Heart right ventricle (tissue), 16 donors: ENCODE measurements at places on chromosomes 6 and 20.
A peak's percentile ranks its signal among the peaks of the same experiment; 100 is the strongest.

- DNase-seq, result no peak
Measured at GRCh38 chr20:62517901-62518610, 42.3 kb upstream of the GATA5 start.

DNA sequence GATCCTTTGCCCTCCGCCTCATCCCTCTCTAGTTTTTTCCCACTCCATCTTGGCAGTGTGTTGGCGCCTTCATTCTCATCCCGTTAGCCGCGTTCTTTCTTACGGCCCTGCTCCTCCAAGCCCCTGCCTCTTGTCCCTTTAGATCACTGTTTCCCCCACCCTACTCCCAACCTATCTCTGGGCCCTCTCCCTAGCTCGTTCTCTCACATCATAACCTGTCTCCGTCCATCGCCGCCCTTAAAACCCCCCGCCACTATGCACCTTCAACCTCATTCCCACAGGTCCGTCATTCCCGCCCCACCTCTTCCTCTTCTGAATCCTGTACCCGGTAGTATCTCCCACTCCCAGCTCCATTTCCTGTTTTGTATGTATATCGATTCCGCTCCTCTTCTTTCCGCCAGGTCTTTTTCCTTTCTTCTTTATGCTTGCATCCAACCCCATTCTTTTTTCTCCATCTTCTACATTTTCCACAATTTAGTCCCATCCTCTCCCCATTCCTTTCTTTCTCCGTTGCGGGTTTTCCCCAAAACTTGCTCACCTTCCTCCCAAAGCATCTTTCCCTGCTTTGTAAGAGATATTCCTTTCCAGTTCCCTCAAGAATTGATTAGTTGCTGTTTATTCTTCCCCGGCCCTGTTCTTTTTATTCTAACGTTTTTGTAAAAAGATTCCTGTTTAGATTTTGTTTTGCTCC, 671 bp downstream of the EFHC1 start:
- DNase-seq, result no peak

- no peak for DNase-seq
Measured at GRCh38 chr6:56889492-56889891, 65.4 kb upstream of the BEND6 start.

DNA sequence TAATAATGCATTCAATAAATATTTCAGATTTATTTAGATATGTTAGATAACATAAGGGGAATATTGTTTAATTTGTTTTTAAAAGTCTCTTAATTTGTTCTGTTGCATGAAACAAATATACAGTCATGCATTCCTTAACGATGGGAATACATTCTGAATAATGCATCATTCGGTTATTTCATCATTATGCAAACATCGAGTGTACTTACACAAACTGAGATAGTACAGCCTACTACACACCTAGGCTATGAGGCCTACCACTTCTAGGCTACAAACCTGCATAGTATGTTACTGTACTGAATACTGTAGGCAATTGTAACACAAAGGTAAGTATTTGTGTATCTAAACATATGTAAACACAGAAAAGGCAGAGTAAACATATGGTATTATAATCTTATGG, 118.7 kb downstream of the EPHA7 start:
- DNase-seq, result no peak

GRCh38 chr6:133313068-133313467, 71.9 kb downstream of the EYA4 start:
- no peak for DNase-seq

DNA sequence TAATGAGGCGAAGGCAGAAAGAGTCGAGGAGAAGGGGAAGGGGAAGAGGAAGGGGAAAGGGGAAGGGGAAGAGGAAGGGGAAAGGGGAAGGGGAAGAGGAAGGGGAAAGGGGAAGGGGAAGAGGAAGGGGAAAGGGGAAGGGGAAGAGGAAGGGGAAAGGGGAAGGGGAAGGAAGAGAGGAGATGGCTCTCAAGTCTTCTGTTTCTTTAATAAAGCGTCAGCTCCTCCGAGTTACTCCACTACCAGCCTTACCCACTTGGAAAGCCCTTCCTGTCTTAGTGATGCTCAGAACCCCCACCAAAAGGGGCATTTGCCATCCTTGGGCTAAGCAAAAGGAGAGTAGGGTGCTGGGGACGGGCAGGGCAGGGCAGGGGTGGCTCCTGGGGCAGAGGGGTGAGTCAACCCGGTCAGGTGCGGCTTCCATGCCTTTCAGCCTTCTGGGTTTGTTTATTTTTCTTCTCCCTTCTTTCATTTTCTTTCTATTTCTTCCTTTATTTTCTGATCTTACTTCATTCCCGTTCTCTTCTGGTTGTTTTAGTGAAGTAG, 476 bp upstream of the CLIC5 start:
- no peak for DNase-seq

- DNase-seq, result no peak
Measured at GRCh38 chr6:3540253-3540820, 83.5 kb upstream of the SLC22A23 start.

DNA sequence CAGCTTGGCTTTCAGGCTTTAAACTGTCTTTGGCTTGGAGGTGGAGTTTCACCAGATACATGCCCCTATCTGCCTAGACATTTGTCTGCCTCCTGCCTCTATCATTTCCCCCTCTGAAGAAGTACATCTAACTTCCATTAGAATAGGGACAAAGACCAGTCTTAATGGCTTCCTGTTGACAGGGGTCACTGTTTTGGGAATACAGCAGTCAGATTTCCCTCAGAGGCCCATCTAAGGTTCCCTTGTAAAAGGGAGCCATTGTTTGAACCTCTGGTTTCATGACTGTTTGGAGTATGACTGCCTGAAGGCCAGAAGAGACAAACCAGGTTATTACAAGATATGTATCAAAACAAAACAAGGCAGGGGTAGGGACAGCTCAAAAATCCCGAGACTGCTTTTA, 665.7 kb upstream of the GJE1 start:
- DNase-seq, result no peak

DNA sequence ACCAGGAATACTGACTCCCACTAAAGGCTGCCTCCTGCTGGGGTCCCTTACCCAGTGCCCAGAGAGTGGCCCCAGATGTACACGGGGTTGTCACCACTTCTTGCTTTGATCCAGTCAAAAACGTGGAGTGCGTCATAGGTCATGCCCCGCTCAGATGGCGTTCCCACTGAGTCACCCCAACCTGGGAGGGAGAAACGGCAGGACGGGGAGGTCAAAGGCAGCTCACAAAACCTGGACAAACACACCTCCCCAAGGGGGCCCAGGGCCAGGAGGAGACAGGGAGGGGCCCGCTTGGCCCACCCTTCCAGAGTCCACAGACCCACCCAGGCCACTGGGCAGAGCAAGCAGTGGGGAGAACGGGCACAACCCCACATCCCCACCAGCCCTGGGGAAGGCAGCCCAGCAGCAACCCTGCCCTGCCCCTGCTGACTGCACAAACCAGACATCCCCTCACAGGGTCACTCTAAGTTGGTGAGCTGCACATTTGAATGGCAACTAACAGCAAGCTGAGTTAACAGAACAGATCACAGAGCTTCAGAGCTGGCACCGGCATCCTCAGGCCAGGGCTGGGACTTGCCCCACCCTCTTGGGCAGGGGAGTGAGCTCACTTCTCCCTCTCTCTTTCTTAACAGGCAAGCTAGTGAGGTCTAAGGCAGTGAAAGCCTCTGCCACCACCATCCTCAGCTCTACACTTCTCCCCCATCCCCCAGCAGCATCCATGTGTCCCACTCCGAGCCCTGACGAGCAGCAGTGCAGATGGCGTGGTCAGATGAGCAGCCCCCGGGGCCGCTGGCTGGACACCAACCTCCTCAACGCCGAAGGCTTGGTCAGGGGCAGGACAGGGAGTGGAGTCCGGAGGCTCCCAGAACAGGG, 61.7 kb downstream of the PYGB start:
- DNase-seq, result no peak

DNA sequence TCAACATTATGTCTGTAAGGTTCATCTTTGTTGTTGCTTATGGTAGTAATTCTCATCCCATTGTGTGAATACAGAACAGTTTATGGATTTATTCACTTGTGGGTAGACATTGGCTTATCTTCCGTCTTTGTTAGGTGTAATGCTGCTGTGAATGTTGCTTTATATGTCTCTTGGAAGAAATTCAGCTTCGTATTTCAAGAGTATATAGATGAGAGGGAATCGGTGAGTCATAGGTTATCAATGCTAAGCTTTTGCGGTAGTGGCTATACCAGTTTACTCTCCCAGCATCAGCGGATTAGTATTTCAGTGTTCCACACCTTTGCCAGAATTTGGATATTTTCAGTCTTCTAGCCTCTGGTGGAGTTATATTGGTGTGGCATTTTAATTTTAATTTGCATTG, 77.8 kb downstream of the ZFAND3 start:
- no peak for DNase-seq

DNA sequence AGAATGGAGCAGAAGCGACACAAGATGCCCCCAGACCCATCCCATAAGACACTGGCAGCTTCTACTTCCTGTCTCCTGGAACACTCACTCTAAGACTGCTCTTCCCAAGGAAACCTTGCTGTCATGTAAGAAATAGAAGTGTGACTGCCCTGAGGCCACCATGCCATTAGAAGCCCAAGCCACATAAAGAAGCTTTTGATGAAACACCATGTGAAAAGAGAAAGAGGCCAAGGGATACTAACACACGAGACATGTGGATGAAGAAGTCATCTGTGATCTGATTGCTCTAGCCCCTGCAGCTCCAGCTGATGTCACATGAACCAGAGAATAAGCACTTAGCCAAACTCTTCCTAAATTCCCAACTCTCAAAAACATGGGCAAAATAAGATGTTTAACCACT, 117.9 kb upstream of the PCSK2 start:
- DNase-seq, result no peak

DNA sequence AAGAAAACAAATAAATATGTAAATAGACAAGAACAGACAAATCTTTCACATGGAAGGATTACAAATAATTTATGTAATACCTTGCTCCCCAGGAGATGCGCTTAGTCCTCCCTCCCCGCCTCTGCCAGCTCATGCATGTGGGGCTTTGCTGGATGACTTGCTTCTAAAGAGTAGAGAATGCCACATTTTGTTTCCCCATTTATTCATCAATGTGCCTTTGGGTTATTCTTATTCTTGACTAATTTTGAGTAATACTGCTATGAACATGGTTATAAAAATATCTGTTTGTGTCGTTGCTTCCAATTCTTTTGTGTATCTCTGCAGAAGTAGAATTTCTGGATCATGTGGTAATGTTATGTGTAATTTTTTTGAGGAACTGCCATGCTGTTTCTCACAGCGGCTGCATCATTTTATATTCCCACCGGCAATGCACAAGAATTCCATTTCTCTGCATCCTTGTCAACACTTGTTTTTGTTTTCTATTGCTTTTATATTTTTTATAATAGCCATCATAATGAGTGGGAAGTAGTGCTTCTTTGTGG, 23.8 kb upstream of the DUSP22 start:
- no peak for DNase-seq

DNA sequence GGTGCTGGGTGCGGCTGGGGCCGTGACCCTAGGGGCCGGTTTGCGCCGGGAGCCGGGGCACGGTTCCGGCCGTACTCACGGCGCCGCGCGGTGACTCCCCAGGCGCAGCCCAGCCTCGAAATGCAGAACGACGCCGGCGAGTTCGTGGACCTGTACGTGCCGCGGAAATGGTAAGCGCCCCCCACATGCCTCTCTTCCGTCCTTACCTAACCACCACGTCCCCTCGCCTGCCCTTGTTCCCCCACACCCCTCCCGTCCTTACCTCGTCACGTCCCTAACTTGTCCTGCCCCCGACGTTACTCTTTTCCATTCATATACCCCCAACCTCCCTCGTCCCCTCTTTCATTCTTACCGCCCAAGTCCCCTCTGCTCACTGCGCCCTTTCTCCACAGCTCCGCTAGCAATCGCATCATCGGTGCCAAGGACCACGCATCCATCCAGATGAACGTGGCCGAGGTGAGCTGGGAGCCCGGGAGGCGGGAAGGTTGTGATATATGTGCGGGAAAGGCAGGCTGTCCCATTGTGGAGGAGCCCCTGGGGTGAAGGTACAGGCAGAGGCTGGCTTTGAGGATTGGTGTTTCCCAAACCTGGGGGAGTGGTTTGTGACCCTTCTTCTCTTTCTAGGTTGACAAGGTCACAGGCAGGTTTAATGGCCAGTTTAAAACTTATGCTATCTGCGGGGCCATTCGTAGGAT, 463 bp downstream of the RPS21 start:
- DNase-seq, result no peak

DNA sequence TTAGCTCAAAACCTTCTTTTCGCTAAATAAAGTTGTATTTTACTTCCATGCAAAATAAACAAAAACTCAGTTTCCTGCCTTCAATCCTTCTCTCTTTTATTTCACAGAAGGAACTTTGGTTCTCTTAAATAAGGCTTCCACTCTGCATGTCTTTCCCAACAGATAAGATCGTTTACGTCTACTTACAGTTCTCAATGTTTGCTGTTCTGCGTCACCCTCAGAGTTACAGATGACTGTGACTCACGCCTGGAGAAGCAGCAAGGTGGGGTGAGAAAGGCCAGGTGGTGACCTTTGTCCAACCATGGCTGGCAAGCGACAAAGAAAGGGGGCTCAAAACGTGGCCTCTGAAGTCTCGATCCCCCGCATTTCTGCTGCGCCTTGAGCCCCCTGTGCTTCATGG, 51.4 kb upstream of the RPS6KA2 start:
- DNase-seq, result no peak

- DNase-seq, result no peak
Measured at GRCh38 chr6:144279484-144280150, 5.5 kb upstream of the UTRN start.

DNA sequence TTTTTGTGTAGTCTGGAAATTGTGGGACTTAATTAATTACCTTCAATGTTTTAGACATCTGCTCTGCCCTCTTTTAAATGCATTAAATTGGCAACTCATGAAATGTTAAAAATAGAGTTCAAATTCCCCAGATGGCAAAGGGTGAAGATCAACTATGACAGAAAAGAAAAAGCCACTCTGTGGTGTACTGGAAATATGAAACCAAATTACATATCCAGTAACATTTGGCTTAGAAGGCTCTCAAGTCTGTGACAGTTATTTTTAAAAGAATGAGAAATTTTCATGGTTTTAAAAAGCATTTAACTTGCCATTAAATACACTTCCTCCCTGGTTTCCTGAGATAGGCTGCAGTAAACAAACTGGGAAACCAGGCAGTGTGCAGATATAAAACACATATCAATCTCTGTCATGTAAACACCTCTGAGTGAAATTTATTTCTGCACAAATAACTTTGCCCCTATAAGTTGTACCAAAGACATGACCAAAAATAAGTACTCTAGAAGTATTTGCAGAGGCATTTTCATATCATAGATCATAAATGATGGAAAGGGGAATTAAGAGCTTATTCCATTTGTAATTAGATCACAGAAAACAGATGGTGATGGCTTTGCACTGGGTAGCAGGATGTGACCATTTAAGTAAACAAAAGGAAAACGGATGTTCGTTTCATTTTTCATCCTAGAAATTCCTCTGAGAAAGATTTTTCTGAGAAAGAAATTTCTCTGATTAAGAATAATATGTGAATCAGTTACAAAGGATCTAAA, 360.1 kb downstream of the SAMD5 start:
- DNase-seq, result no peak

- no peak for DNase-seq
Measured at GRCh38 chr6:119207971-119208725, 129.7 kb upstream of the FAM184A start.

GRCh38 chr20:4720041-4720976, 1.4 kb upstream of the PRND start:
- peak; percentile 83 for DNase-seq
